ENCODE measurements at places on chromosomes 2 and 18.

DNA sequence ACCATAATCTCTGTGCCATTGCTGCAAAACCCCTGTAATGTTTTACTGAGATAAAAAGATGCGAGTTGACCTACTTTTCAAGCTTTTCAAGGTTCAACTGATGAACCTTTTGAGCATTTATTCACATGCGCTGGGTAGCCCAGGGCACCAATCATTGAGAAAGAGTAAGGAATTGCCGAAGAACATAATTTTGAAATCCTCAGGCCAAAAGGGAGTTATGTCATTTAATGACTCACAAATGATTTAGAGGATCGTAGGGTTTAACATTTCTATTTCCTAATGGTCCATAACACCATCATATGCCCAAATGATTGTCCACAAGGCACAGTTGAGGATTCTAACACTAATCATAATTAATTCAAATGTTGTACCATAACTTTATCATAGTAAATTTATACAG, 20.2 kb upstream of the DLX1 start:
- no peak for DNase-seq

GRCh38 chr2:55936351-55936750, 12.8 kb upstream of the EFEMP1 start:
- no peak for DNase-seq

DNA sequence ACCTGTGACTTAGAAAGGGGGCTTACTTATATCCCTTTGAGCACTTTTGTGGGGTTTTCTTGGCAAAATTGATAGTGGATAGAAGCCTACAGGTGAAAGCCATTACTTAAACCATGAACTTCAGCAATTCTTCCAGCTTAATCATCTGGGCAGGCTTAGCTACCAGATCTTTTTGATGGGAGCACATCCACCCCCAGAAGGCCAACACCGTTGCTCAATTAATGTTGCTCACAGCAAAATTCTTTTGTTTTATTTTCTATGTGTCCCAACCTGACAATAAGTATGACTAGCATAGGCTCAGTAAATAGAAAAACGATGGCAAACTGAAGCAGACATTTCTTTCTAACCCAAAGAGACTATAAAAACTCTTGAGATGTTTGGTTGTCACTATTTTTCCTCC, 269.4 kb upstream of the TCF4 start:
- no peak for DNase-seq

- no peak for DNase-seq
These were observed 800.9 kb downstream of the LRP1B start for GRCh38 chr2:141329964-141330363.

- no peak for DNase-seq
These were observed 24.3 kb downstream of the PTMA start for GRCh38 chr2:231732604-231733003.

- no peak for DNase-seq
These were observed 96.0 kb downstream of the UXS1 start for GRCh38 chr2:106098081-106098480.

DNA sequence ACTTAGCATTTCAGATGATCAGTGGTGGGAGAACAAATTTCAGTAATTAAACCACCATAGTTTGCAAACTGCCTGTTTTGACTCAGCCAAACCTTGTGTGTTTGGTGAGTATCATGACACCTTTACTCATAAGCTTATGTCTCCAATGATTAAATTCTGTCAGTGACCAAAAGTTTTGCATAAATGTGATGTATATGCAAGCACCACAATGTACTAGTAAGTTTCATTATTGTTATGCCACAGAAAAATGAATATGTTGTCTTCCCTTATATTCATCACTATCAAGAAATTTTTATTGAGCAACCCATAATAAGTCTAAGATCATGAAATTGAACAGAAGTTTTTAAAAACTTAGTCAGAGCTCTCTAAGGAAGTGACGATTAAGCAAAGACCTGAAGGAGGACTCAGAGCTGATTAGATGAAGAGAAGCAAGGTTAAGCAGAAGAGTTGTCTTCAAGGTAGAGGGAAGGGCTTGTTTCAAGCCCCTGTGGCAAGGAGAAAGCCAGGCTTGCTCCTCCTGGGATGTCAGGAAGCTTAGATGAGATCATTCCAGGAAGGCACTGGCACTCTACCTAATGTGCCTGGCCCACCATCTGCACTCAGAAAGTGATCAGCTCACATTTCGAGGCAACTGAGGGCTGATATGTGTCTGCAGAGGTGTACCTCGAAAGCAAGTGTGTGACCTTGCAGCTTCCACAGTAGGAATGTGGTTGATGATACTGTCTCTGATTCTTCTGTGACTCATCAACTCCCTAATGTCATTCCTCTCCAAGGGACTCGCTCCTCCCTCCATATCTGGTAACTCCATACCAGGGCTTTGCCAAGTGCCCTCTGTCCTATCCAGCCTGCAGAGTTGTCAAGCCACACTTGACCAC, 54.7 kb downstream of the KCTD18 start:
- no peak for DNase-seq

- no peak for DNase-seq
These were observed 74.8 kb downstream of the TXNL1 start for GRCh38 chr18:56563568-56563967.

DNA sequence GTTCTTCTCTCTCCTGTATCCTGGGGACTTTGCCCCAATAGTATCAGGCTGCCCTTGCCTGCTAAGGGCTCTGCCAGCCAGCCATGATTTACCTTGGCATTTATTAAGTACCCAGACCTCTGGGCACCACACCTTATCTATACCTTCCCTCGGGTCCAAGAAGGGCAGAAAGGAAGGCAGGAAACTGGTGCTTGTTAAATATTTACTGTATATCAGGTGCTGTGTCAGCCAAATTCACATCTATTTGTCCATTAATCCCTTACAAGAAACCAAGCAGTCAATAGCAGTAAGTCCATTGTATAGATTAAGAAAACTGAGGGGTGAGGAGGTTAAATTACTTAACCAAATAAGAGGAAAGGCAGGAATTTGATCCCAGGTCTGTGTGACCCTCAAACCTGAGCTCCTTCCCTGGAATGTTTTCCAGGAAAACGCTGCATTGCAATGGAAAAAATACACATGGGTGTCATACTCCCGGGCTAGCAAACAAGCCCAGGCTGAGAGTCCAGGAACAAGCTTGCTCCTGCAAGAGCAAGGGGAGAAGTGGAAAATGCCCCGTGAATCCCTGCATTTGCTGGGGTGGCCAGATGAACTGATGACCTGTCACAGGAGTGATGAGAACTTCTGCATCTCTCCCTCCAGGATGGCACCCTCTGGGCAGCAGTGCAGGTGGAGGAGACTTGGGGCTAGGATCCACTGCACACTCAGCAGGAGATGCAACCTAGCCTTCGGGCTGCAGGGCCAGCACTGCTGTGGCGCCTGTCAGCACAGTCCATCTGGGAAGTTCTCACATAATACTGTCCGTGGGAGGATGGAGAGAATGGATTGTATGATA, 30.4 kb downstream of the CIB4 start:
- no peak for DNase-seq

Data from activated effector memory CD4-positive, alpha-beta T cell treated with Interleukin-2 at 50 U/mL for 16 hours (primary cell).